Activated CD4-positive, alpha-beta T cell treated with anti-CD3 and anti-CD28 coated beads, Interleukin-2, amount 10 ng/mL, durations not matched to agents 24 days and 14 days (primary cell): ENCODE measurements at places on chromosomes 5 and 9. TPM values are rescaled to one million over a fixed set of nuclear protein-coding genes. Genes with fewer than 3 reads are reported as not detected.

Gene CDH9
- total RNA-seq: not detected in 2 replicates

Gene FYB1
- total RNA-seq: 84.9 and 93.7 TPM in 2 replicates

Gene TAF1L
- total RNA-seq: 0.05 TPM in 1 of 2 replicates, not detected in the other

Gene FGF1
- not detected in 2 replicates for total RNA-seq

Gene GMCL2
- 0.07 TPM in 1 of 2 replicates, not detected in the other for total RNA-seq

Gene DRD1
- 0.07 TPM in 1 of 2 replicates, not detected in the other for total RNA-seq

Gene WWC1
- 1.1 and 2.4 TPM in 2 replicates for total RNA-seq

Gene SLCO6A1
- not detected in 2 replicates for total RNA-seq

GRCh38 chr9:3956081-3956671 is 343.7 kb downstream of the GLIS3 start:
- no peak for DNase-seq

GRCh38 chr5:173659423-173659822 is 43.0 kb upstream of the BOD1 start:
- DNase-seq: no peak

GRCh38 chr9:89593727-89594427 is 10.9 kb upstream of the GADD45G start:
- DNase-seq: peak; percentile 91

DNA sequence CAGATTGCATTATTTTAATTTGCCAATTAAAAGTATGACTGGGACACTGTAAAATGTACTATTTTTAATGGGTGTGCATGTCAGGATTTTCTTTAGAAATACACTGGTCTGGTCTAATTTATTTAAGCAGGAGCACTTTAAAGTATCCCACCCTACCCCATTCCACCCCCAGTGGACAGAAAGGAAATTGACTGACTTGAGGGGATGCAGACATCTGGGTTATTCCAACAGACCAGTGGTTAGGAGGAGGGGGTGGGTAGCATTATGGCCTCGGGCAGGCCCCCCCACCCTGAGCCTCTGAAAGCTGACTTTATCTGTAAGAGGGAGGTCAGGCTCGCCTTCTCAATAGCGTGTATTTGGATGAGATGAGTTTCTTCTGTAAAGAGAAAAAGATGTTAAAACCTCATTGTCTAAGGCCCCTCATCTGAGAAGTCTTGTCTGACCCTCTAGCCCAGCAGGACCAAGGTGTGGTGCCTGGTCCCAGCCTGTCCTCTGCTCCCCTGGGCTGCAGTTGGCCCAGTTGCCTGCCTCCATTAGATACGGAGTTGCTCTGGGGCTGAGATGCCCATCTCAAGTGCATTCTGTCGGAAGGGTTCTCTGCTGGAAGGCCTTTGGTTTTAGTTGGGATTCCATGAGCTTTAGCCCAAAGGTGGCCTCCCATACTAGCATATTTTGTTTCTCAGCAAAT is 4.4 kb downstream of the HNRNPAB start:
- no peak for DNase-seq

DNA sequence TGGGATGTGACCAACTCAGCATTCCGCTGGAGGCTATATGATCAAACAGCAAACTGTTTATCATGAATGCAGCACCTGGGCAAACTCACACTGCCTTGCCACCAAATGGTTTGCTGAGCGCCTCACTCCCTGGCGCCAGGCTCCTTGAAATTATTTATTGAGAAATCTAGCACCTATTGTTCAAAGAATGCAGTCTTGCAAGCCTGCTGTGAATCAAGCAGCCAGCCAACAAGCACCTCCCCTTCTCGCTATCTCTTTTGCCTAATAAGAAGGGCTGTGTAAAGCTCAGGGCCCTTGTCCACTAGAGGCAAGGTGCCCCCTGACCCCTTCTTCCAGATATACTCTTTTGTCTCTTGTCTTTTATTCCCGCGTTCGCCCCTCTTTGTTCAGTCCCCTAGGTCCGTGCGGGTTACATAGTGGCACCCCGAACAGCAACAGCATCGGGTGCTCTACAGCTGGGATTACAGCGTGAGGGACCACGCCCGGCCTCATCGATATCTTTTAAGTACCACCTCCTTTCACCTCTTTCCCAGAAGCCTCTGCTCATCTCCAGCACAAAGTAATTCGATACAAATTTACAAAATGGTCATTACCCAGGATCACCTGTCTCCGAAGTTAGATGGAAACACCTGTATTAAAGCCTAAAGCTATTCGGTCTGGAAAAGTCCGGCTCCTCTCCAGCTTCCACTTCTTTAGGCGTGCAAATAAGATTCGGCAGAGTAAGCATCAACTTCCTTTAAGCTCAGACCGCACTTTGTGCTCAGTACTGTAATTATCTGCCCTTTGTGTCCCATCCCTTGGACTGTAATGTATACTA is 896 bp downstream of the RIGI start:
- DNase-seq: peak; percentile 76

GRCh38 chr5:96626956-96627355 is 35.2 kb upstream of the CAST start:
- no peak for DNase-seq

- DNase-seq: no peak
These were observed 108.7 kb downstream of the HSD17B3 start for GRCh38 chr9:96193236-96193755.

GRCh38 chr9:81894891-81895290 is 33.3 kb upstream of the SPATA31D4 start:
- no peak for DNase-seq

- no peak for DNase-seq
These were observed 38.7 kb upstream of the UBTD2 start for GRCh38 chr5:172322028-172322965.

GRCh38 chr5:1374679-1375055 is 29.8 kb upstream of the CLPTM1L start:
- no peak for DNase-seq

DNA sequence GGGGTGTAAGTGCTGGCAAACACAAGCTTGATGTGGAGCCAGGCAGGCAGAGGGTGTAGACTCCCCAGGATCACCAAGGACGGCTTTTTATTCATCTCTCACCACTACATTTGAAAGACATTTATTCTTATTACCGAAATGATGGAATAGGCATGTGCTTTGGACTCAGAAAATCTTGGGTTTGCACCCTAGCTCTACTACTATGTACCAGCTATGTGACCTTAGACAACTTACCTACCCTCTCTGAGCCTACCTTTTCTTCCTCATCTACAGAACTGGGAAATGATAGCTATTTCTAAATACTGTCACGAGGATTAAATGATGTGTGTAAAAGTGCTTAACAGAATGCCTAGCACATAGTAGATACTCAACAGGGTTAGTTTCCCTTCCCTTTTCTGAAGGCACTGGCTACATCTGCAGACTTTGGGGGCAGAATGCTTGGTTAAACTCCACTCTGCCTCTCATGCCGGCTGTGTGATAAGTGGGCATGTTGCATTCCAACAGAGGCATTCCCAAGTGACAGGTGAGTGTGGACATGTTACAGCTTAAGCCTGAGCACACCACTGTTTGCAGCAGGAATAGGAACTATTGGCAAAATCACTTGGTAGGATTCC is 94.8 kb downstream of the SLC1A3 start:
- DNase-seq: no peak

- no peak for DNase-seq
These were observed 159.7 kb downstream of the TLE1 start for GRCh38 chr9:81529556-81530193.

DNA sequence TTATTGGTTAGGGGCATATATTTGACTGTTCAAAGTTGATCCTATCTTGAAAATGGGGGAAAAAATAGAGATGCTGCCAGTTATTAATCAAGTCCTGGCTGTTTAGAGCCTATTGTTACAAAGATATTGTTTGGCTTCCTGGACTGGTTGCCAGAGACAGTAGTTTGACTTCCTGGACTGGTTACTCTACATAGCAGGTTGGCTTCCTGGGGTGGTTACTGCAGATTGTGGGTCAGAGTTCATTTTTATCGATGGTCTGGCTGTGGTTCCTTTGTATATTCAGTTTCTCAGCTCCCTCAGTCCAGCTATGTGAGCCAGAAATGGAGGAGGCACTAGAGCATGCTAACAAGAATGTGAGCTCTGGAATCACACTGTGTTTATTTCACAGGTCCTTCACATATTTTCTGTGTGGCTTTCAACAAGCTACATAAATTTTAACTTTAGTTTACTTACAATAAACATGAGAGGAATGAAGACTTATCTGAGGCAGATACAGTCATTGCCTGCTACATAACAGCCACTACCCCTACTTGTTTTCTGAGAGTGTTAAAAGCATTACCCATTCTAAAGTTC is 137.6 kb downstream of the TRPM3 start:
- DNase-seq: no peak

- no peak for DNase-seq
These were observed 169.1 kb upstream of the CLINT1 start for GRCh38 chr5:158027806-158028775.

DNA sequence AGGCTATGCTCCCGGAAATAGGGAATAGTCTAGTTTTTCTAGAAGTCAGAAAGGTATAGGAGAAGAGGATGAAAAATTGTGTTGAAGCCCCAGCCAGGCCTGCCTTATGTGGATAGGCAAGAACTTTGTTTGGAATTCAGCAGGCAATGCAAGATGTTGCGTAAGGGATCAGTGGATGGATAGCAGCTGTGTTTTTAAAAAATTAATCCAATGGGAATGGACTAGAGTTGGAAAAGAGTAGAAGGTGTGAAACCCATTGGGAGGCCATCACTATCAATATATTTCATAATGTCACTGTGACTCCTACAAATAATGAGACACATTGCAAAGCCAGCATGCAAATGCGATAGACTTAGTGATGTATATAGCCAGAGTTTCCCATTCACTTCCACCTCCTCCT is 281.9 kb downstream of the MARCHF11 start:
- no peak for DNase-seq

GRCh38 chr9:131107760-131108159 is 11.4 kb downstream of the AIF1L start:
- no peak for DNase-seq

GRCh38 chr5:87048156-87048555 is 219.5 kb upstream of the RASA1 start:
- no peak for DNase-seq

DNA sequence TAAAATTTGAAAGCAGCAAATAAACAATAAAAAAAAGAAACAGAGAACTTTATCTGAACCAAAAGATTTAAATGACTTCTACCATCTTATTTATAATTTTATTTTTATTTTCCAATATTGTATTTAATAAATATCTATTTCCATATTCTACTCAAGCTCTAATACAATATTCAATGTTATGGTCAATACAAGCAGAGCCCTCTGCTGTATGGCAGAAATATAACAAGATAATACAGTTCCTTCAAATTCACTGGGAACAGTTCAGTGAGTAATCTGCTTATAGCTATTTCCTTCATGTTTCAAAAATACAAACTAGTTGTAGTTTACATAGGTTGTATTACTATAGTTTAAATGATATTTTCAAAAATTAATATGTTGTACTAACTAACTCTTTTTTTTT is 332.7 kb downstream of the PRDM9 start:
- DNase-seq: no peak

GRCh38 chr5:74285675-74286280 is 354.8 kb downstream of the ENC1 start:
- no peak for DNase-seq

DNA sequence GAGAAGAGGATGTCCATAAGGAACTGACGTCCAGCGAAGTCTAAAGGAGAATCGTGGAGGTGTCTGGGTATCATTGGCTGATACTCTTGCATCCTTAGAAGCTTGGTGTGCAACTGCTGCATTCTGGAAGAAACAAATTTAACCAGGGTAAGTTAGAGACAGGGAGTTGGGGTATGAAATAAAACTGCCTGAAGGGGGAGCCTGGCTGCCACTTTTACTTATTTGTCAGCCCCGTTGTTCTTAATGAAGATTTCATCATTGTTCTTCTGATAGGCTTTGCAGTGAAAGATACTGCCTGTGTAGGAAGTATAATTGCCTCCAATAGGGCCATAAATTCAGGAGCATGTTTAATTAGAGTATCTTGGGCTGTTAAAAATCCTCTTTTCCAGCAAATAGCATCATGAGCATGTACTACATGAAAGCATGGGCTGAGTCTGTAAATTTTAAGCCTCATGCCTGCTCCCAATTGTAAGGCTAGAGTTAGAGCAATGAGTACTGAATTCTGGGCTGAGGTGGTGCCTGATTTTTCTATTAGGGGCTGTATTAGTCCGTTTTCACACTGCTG is 1264.5 kb upstream of the ACO1 start:
- peak; percentile 75 for DNase-seq

- no peak for DNase-seq
These were observed 25.8 kb downstream of the TJP2 start for GRCh38 chr9:69199769-69200470.

DNA sequence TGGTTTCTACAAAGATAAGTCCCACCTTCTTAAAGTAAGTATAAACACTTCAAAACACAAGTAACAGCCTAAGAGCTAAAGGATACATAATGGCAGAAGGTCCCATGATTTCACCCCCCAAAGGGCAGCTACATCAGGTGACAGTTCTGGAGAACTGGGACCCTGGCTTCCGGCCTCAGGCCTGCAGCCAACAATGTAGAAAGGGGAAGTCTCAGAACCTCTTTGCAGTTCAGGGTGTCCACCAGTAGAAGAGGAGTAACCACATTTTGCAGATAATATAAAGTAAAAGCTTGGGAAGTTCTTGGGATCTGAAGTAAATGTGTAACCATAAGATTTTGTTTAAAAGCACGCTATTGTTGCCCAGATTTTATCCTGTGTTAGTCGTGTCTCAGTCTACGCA is 267.4 kb upstream of the VLDLR start:
- DNase-seq: no peak

GRCh38 chr9:127380479-127380878 is 16.5 kb upstream of the SLC2A8 start:
- DNase-seq: no peak

DNA sequence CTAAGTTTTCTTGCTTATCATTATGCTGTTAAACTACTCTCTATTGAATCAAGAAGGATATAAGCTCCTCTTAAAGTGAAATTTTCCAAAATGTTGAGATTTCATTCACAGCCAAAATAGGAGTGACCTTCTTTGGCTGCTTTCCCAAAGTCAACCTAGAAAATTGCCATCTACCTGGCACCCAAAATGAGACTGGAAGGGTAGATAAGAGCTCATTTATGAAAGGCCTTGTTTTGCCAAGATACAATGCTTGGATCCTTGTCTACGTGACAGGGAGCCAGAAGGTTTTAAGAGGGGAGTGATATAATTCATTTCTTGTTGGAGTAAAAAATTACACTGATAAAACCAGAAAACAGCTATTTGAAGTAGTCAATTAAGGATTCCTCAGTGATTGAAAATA is 287.1 kb downstream of the IZUMO3 start:
- DNase-seq: no peak

- DNase-seq: no peak
These were observed 12.5 kb upstream of the CHD1 start for GRCh38 chr5:98941131-98941883.

- DNase-seq: peak; percentile 69
These were observed 6.5 kb downstream of the IL7R start for GRCh38 chr5:35863159-35863558.

GRCh38 chr5:126108470-126108869 is 314.7 kb upstream of the GRAMD2B start:
- no peak for DNase-seq

GRCh38 chr9:18516965-18517364 is 43.0 kb downstream of the ADAMTSL1 start:
- DNase-seq: no peak

DNA sequence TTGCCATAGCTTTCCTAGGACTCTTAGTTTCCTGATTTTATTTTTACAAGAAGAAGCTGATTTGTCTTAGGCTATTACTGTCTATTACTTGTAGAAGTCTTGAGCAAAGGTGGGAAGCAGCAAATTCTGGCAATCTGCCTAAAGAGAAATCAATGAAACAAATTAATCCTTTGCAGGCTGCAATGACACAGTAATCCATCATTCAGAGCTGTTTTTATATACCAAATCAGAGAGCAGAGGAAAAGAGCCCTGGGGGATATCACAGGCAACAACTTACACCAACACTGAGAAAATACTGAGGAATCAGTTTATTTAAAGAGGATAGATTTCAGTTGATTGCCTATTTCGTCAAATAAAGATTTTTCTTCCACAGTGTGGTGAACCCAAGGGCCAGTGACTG is 13.6 kb downstream of the NR2F1-AS1 start:
- no peak for DNase-seq
